ENCODE measurements at places on chromosomes 7 and 10. TPM values are rescaled to one million over a fixed set of nuclear protein-coding genes. Genes with fewer than 3 reads are reported as not detected.

Gene ANKRD1
- total RNA-seq, result not detected

DNA sequence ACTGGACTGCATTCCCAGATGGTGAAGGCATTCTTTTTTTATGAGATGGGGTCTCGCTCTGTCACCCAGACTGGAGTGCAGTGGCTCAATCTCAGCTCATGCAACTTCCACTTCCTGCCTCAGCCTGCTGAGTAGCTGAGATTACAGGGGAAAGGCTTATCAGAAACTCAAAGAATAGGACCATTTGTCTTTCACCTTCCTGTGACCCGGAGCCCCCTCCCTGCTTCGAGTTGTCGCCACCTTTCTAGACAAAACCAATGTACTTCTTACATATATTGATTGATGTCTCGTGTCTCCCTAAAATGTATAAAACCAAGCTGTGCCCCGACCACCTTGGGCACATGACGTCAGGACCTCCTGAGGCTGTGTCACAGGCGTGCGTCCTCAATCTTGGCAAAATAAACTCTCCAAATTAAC, 1.8 kb upstream of the METTL27 start:
- no peak overlapping the region for H3K4me3 ChIP-seq
- H3K27ac ChIP-seq, result no peak overlapping the region

Gene PRSS37
- total RNA-seq, result not detected

DNA sequence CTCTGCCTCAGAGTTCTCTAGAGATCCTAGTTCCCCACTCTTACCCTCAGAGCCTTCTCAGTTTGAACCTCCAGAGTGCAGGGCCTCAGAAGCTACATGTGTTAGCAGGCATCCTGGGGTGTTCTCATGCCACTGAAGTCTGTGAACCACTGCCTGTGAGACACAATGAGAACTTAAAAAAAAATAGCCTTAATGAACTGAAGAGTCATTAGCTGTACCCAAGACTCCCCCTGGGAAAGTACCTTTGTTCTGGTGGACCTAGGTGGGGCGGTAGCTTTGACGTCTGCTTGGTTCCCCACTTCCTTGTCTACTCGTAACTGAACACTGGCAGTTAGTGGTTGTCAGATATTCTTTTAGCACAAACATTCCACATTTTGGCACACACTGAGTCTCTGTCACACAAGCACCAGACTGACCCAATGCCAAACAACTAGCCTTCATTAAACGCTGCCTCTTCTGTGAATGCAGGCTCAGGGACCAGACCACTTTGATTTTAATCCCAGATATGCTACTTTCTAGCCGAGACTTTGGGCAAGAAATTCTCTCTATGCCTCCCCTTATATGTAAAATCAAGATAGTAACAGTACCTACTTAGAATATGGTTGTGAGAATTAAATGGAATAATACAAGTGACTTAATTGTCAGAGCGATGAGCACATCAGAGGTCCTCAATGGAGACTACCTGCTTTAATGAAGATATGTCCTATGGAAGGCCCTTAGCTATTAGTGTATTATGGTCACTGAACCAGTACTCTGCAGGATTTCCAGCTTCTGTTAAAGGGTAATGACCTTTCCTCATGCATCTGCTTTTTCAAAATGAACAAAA, 75.3 kb upstream of the CC2D2B start:
- H3K36me3 ChIP-seq, result no peaks in the 10 kb centered on the region
- H3K4me3 ChIP-seq, result no peak overlapping the region
- H3K27ac ChIP-seq, result peak overlapping the region; percentile 88
- DNase-seq, result peak; percentile 31
- no peaks in the 10 kb centered on the region for H3K4me1 ChIP-seq

DNA sequence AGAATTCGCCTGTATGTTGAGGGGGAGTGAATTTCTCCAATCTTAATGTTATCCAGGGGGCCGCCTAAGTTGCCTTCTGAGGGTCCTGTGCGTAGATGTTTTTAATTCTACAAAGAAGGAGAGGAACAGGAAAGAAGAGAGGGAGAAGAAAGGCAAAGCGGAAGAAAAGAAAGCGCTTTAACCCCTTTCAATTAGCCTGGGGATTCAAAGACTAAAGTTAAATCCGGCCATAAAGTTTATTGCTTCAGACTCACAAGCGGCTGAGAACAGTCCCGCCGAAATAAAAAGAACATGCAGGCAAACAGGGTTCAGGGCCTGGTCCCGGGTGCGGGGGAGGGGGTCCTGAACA, 4.5 kb downstream of the HOXA5 start:
- H3K27ac ChIP-seq, result no peak overlapping the region
- H3K36me3 ChIP-seq, result no peaks in the 10 kb centered on the region

DNA sequence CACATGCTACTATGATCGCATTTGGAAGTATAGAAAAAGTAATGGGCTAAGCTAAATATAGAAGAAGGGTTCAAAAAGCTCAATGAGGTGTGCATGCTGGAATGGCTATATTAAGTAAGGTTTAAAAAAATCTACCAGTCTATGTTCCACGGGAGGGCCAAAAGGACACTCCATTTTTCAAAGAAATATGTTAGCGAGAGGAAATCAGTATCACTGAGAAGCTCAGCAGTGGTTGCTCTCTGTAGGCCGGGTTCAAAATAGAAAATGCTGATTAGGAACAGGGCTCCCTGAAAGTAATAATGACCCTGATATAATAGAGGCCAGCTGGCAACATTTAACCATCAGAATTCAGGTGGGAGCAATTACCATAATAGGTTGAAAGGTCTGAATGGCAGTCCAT, 224.5 kb upstream of the SEMA3E start:
- H3K4me1 ChIP-seq, result no peaks in the 10 kb centered on the region
- no peak overlapping the region for H3K27ac ChIP-seq
- no peaks in the 10 kb centered on the region for H3K36me3 ChIP-seq
- no peak overlapping the region for H3K4me3 ChIP-seq
- no peaks in the 10 kb centered on the region for H3K27me3 ChIP-seq

DNA sequence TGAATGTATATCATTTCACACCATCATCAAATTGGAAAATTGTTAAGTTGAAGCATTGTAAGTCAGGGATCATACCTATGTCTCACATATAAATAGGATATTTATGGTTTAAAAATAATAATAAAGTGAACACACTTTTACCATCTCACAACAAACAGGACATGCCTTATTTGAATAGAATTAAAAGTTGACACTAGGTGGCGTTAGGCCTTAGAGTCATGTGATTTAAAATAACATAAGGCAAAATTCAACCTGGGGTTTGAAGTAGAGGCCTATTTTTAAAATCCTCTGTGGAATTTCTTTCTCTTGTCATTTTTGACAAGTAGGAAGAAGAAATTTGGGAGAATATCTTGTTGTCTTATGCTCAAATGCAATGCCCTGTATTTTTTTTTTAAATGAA, 184.7 kb upstream of the PCDH15 start:
- no peaks in the 10 kb centered on the region for H3K36me3 ChIP-seq
- DNase-seq, result no peak
- H3K4me1 ChIP-seq, result no peaks in the 10 kb centered on the region
- H3K27me3 ChIP-seq, result no peaks in the 10 kb centered on the region
- H3K4me3 ChIP-seq, result no peak overlapping the region

GRCh38 chr7:54878339-54878738, 119.3 kb upstream of the SEC61G start:
- H3K27ac ChIP-seq, result no peak overlapping the region
- no peak for DNase-seq
- H3K36me3 ChIP-seq, result no peaks in the 10 kb centered on the region

DNA sequence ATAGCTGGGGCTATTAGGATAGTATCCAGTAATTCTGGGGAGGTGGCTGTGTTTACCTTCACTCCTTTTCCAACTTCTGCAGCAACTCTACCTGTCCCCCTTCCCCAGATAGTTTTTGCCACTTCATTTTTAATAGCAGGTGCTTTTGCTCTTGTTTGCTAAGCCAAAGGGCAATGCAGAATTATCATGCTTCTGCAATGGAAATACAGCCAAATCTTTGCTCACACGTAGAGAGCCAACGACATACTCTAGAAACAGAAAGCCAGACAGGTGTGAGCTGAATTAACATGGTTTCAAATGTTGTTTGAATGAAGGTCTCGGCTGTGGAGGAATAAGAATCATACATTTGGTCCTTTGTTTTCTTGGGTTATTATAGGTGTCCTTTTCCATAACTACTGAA, 14.4 kb downstream of the PLEKHS1 start:
- H3K4me1 ChIP-seq, result no peaks in the 10 kb centered on the region
- H3K27ac ChIP-seq, result no peak overlapping the region
- no peaks in the 10 kb centered on the region for H3K36me3 ChIP-seq

Gene FRMD4A
- 3.7 TPM for total RNA-seq

GRCh38 chr7:34175837-34176236, 270.5 kb downstream of the BMPER start:
- no peaks in the 10 kb centered on the region for H3K36me3 ChIP-seq
- no peak overlapping the region for H3K27ac ChIP-seq
- no peak for DNase-seq
- H3K27me3 ChIP-seq, result no peaks in the 10 kb centered on the region
- no peak overlapping the region for H3K4me3 ChIP-seq

Gene EMX2
- total RNA-seq, result not detected

DNA sequence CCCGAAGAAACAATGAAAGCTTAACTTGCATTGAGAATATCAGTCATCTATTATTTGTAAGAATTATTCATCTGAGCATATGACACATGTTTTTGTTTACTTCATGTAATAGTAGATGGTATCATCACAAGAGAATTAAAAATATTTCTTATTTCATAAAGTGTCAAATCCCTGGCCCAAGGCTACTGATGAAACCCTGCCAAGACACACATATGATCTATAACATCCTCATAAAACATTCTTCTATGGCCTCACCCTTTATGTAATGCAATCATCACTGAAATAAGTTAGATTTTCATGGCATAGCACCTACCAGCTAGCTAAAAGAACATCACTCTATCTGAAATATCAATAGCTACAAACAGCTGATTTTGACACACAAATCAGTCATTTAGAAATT, 385.6 kb upstream of the PHF14 start:
- H3K27ac ChIP-seq, result no peak overlapping the region
- no peaks in the 10 kb centered on the region for H3K36me3 ChIP-seq
- H3K27me3 ChIP-seq, result no peaks in the 10 kb centered on the region
- no peaks in the 10 kb centered on the region for H3K4me1 ChIP-seq

DNA sequence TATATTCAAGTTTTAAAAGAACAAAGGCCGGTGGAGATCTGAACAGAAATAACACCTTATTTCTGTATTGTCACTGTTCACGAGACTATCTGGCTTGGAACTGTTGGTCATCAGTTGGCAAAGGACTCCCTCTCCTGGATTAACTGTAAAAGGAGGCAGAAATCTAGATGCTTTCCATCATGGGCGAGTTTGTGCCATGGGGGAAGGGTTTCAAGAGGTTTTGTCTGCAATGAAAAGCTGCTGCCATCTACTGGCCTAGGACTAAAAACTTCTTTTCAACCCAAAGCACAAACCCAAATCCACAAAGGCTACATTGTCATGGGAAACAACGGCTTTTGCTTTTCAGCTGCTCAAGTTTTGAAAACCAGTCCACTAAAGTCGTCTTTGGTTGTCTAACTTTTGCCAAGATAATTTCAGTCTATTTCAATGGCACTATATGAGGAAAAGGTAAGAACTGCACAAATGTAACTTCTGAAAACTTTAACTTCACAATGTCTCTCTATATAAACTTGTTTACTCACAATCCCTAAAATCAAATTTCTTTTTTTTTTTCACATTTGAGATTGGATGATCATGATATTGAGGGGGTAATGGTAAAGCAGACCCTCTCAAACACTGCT, 196.8 kb downstream of the SKAP2 start:
- H3K36me3 ChIP-seq, result no peaks in the 10 kb centered on the region
- H3K4me3 ChIP-seq, result no peak overlapping the region
- no peaks in the 10 kb centered on the region for H3K4me1 ChIP-seq

GRCh38 chr7:115476671-115477181, 553.8 kb downstream of the TFEC start:
- H3K27ac ChIP-seq, result no peak overlapping the region
- DNase-seq, result no peak
- peak overlapping the region; percentile 45 for H3K4me3 ChIP-seq
- no peaks in the 10 kb centered on the region for H3K27me3 ChIP-seq
- H3K4me1 ChIP-seq, result peaks cover 11% of the 10 kb centered on the region

DNA sequence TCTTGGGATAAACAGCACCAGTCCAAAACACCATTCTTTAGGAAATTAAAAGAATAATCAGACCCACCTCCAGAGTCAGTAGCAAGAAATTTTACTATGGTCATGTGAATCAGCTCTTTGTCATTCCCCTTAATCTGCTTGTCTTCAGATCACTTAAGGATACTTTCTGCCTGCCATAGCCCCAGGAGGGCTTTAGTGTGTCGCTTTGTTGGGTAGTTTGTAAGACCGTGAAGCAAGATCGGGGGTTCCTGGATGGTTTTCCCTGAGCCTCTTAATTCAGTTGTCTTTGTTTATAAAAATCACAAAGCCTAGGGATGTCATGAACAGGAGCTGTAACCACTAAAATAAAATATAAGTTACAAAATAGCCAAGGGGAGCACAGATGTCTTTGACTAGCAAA, 223.6 kb downstream of the RELN start:
- H3K36me3 ChIP-seq, result no peaks in the 10 kb centered on the region
- H3K27ac ChIP-seq, result no peak overlapping the region
- H3K4me1 ChIP-seq, result no peaks in the 10 kb centered on the region
- no peak overlapping the region for H3K4me3 ChIP-seq

Gene JAKMIP3
- 0.36 TPM for total RNA-seq

Gene CYTH3
- total RNA-seq, result 9.1 TPM

- peak overlapping the region; percentile 73 for H3K4me3 ChIP-seq
- peaks cover 28% of the 10 kb centered on the region for H3K4me1 ChIP-seq
- H3K27me3 ChIP-seq, result no peaks in the 10 kb centered on the region
- peak overlapping the region; percentile 99 for H3K27ac ChIP-seq
- peaks cover 28% of the 10 kb centered on the region for H3K36me3 ChIP-seq
Measured at GRCh38 chr10:75209921-75210281, 695 bp upstream of the VDAC2 start.

- H3K27me3 ChIP-seq, result no peaks in the 10 kb centered on the region
- H3K36me3 ChIP-seq, result no peaks in the 10 kb centered on the region
- no peak for DNase-seq
- no peak overlapping the region for H3K27ac ChIP-seq
Measured at GRCh38 chr7:125481323-125481722, 551.7 kb upstream of the POT1 start.

- no peak for DNase-seq
- no peak overlapping the region for H3K27ac ChIP-seq
- H3K27me3 ChIP-seq, result peaks cover 14% of the 10 kb centered on the region
- no peaks in the 10 kb centered on the region for H3K4me1 ChIP-seq
Measured at GRCh38 chr7:121002048-121002756, 13.7 kb downstream of the CPED1 start.
